ENCODE measurements at places on chromosomes 16 and 17.

DNA sequence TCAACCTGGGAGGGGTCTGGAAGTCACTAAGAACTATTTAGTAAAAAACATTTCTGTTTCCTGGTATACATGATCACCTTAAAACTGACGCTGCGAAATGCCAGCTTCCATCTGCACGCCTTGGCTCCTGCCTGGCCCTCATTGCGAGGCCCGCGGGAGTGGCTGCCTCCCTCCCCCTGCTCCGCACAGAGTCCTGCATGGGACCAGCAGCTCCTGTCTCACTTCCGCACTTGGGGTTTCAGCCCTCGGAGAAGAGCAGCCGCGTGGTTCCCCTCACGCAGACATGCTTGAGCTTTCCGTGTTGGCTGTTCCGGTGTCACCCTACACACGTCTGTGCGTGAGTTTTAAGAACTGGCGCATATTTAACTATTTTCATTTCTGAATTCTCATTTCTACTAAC is 18.4 kb downstream of the MTHFSD start:
- DNase-seq: no peak

GRCh38 chr17:46262271-46262670 is 32.7 kb upstream of the LRRC37A start:
- no peak for DNase-seq

DNA sequence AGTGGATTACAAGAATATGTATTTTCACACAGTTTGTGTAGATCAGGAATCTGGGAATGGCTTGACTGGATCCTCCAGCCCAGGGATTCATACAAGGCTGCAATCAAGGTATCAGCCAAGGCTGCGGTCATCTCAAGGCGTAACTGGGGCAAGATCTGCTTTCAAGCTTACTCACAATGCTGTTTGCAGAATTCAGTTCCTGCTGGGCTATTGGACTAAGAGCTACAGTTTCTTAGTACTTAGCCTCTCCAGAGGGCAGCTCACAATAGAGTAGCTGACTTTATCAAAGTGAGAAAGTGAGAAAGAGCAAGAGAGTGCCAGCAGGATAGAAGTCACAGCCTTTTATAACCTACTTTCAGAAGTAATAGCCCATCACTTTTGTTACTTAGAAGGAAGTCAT is 211.0 kb downstream of the MAP2K6 start:
- DNase-seq: no peak

- DNase-seq: no peak
Measured at GRCh38 chr17:75315541-75316243, 26.5 kb upstream of the SLC25A19 start.

DNA sequence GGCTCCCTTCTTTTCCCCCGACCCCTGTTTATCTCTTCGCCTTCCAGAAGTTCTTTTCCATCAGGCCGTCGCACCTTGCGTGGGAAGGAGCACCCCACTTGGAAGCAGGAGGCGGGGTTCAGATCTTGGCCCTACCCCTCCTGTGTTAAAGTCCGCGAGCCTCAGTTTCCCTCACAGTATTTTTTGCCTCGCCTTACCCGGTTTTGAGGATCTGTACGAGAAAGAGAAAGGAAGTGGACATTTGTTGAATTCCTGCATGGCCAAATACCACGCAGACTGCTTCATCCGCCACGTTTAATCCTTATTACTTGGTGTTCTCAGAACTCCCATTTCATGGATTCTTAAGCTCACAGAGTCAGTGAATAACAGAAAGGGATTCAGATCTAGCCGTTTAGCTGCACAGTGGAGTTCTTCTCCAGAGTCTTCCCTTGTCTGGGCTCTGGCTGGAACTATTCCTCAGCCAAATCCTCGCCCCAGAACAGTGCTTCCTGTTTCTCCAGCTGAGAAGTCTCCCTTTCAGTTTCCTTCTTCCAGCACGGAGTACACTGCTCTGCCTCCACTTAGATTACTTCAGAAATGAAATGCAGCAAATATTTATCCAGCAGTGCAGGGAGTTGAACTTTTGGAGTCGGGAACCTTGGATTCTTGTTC is 590 bp downstream of the TMEM219 start:
- no peak for DNase-seq

DNA sequence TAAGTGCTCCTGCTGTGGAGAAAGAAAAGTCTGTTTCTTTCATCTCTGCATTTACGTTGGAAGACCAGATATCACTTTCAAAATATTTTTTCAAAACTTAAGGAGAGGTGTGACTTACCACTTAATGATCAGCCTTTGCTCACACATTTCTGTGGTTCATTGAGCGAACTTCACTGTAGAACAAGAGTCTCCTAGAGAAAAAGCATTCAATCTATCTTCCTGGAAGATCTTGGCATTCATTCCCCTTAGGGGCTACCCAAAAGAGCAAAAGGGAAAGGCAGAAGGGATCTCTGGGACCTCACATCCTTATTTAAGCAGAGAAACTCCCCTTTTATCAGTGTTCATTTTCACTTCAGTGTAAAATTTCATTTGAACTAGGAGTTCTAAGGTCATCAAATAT is 61.2 kb downstream of the HS3ST3A1 start:
- no peak for DNase-seq

DNA sequence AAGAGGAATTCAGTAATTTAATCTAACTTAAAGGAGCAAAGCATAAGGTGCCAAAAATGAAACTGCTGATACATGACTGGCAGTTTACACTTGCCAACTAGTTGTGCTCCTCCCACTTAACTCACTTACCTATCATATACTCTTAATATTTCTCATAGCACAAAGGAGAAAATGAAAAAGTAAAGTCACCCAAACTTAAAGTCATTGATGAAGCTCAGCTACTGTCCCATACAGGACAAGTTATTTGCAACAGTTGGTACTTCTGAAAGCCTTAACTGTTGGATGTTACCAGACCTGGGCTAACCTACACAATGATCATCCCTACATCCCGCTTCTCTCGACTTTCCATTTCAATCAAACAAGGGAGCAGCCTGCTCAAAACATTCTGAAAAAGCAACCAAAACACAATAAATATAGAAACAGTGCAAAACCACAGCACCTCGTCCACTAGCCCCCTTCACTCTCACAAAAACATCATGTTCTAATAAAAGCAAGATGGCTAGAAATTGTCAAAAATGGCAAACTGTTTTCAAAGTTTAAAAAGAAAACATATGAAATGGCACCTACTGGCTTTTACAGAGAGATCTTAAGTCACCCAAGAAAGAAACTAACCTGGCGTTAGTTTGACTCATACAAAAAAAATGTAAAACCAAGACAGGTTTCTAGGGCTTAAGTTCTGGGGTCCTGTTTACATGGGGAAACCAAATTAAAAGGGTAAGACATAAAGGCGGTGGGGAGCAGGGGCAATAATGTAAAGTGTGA is 868 bp downstream of the MED13 start:
- DNase-seq: no peak

GRCh38 chr17:6471531-6472465 is 27.5 kb downstream of the PIMREG start:
- DNase-seq: no peak

GRCh38 chr16:70737377-70738082 is 51.7 kb upstream of the MTSS2 start:
- DNase-seq: peak; percentile 46

DNA sequence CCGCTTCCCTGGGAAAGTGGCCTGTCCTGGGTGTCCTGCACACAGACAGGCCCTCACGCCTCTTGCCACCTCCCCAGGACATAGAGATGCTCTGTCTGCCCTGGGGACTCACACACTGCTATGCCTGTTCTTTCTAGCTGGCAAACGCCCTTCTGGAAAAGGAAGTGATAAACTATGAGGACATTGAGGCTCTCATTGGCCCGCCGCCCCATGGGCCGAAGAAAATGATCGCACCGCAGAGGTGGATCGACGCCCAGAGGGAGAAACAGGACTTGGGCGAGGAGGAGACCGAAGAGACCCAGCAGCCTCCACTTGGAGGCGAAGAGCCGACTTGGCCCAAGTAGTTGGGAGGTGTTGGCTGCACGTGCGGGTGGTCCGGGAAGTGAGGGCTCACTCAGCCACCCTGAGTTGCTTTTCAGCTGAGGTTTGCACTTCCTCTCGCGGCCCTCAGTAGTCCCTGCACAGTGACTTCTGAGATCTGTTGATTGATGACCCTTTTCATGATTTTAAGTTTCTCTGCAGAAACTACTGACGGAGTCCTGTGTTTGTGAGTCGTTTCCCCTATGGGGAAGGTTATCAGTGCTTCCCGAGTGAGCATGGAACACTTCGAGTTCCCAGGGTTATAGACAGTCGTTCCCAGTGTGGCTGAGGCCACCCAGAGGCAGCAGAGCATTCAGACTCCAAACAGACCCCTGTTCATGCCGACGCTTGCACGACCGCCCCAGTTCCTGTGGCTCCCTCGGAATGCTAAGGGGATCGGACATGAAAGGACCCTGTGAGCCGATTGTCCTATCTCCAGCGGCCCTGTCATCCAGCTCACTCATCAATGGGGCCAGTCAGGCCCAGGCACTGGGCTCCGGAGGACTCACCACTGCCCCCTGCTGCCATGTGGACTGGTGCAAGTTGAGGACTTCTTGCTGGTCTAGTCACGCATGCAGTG is 3.5 kb upstream of the RPL13 start:
- peak; percentile 56 for DNase-seq

DNA sequence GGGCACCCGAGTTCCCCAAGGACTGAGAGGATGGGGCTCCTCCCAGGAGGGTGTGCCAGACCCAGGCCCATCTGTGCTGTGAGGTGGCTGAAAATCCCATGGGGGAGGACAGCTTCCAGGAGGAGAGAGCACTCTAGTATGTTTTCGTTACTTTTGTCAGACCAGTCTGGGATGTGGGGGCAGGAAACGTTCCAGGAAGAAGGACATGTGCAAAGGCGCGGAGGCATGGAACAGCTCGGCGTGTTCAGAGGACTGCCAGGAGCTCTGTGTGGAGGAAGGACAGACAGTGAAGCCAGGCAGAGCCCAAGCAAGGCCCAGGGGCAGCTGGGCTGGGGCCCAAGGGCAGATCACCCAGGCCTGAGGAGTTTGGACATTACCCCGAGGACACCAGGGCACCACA is 7.0 kb downstream of the CA4 start:
- no peak for DNase-seq

- no peak for DNase-seq
Measured at GRCh38 chr16:56990407-56991286, 1.3 kb downstream of the NLRC5 start.

- DNase-seq: no peak
Measured at GRCh38 chr17:66632731-66633130, 202.2 kb upstream of the CACNG5 start.

- no peak for DNase-seq
Measured at GRCh38 chr16:5738586-5738985, 641.0 kb upstream of the EEF2KMT start.

DNA sequence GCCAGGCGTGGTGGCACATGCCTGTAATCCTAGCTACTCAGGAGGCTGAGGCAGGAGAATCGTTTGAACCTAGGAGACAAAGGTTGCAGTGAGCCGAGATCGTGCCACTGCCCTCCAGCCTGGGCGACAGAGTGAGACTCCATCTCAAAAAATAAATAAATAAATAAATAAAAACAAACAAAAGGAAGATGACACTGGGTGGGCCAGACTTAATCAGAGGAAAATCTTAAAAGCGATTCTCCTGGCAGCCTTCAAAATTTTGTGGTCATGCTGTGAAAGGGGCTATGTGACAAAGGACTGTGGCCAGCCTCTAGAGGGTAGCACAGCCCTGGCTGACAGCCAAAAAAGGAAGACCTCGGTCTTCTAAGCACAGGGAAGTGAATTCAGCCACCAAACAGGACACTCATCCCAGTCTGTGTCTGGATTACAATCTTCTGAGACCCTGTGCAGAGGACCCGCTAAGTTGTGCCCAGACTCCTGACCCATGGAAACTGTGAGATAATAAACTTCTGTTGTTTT is 391.1 kb downstream of the CNTNAP4 start:
- no peak for DNase-seq

DNA sequence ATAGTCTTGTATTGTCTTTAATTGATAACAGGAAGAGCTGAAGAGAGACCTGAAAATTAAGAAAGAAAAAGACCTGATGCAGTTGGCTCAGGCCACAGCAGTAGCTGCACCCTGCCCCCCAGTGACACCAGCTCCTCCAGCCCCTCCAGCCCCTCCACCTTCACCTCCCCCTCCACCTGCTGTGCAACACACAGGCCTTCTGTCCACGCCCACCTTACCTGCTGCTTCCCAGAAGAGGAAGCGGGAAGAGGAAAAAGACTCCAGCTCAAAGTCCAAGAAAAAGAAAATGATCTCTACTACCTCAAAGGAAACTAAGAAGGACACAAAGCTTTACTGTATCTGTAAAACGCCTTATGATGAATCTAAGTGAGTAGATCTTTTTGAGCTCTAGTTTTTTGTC is 36.8 kb downstream of the C17orf58 start:
- no peak for DNase-seq

GRCh38 chr16:48125888-48126287 is 29.9 kb downstream of the ABCC12 start:
- DNase-seq: no peak

- no peak for DNase-seq
Measured at GRCh38 chr17:2423271-2423670, 22.4 kb upstream of the MNT start.

GRCh38 chr17:20232611-20233010 is 223.5 kb downstream of the SPECC1 start:
- no peak for DNase-seq

- peak; percentile 55 for DNase-seq
Measured at GRCh38 chr16:69123910-69124309, 8.5 kb downstream of the CHTF8 start.

DNA sequence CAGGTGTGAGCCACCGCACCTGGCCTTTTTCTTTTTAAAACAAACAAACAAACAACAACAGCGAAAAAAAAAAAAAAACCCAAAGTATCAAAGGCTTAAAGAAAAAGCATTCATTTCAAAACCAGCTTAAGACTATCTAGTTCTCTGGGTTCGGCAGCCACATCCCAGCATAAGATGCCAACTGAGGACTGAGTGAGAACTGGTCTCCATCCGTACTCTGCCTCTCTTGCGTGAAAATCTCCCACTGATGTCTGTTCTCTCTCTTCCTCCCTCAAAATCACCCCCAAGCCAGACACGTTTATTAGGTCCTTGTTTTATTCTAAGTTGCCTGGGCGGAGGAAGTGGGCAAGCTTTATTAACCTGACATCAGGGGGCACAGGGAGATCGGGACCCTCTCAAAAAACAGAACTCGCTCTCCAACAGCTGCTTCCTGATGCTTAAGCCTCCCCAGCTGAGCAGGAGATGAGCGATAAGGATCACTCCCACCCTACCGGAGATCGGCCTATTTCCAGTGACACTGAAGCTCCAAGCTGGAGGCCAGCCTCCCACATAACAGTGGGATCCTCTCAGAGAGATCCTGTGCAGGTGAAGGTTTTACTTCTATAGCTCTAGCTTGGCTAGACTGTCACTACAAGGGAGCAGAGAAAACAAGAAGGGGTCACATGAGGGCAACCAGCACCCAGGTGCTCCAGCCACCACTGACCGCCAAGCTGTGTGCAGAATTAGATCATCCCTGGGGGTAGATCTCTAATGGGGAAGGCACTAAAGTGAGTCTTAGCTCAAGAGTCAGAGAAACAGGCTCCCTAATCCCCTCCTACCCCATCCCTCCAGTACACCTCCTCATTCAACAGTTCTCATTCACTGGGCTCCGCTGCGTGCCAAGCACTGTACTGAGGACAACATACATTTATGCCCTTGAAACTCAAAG is 13.6 kb downstream of the CDC42EP4 start:
- DNase-seq: no peak

GRCh38 chr17:70270554-70270953 is 101.2 kb downstream of the KCNJ2 start:
- DNase-seq: no peak

All from stimulated activated CD8-positive, alpha-beta memory T cell treated with anti-CD3 and anti-CD28 coated beads, Interleukin-12 subunit alpha, Interleukin-12 subunit beta, amount 100 ng/mL, for 1 hour (primary cell).